ENCODE measurements at places on chromosomes 13 and 19.

DNA sequence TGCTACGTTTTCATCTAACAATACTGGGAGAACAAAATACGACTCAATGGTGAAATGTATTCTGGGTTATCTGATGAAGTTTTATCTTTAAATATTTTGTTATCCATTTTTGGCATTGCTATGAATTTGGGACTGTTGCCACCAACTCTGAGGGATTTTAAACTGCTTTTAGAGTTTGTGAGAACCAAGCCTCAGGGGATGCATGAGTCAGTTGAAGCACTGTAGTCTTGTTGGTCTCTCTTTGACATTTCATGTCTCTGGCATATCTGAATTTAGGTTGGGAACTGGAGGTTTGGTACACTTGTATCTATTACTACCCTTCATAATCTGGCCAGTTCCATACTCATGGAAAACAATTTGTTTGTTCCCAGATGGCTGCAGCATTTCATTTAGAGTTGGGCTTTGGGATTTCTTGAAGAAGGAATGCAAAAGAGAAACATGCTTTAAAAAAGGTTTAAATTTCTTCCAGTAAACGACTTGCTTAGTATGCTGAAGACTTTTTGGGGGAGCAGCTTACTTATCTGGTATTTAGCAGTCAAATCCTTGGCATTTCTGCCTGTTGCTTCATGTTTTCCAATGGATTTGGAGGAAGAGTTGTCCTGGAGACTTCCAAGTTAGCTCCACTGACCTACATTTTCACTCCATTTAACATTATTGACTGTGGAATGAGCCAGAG lies 28.9 kb downstream of the ARHGEF7 start:
- no peak for DNase-seq

DNA sequence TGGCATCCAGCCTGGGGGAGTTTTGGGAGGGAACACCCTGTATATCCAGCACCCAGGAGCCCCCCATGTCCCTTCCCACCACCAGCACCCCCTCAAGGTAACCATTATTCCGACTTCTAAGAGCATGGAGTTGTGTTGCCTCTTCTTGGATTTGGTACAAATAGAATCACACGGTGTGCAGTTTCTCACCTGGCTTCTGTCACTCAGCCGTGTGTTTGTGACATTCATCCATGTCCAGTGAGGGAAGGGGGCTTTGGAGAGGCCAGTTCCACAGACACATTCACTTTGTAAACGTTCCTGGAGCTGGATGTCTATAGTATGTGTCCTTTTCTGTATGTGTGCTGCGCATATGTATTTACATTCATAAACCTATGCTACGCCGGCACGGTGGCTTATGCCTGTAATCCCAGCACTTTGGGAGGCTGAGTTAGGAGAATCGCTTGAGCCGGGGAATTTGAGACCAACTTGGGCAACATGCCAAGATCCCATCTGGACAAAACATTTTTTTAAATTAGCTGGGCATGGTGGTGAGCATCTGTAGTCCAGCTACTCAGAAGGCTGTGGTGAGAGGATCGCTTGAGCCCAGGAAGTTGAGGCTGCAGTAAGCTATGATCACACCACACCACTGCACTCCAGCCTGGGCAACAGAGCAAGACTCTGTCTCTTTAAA lies 36.6 kb downstream of the MYH14 start:
- DNase-seq: no peak

- DNase-seq: no peak
Observed at GRCh38 chr13:104837756-104838155, 1697.7 kb downstream of the EFNB2 start.

- peak; percentile 30 for DNase-seq
Observed at GRCh38 chr13:24995225-24995804, 100.6 kb upstream of the PABPC3 start.

- no peak for DNase-seq
Observed at GRCh38 chr13:40640845-40641458, 25.5 kb downstream of the FOXO1 start.

DNA sequence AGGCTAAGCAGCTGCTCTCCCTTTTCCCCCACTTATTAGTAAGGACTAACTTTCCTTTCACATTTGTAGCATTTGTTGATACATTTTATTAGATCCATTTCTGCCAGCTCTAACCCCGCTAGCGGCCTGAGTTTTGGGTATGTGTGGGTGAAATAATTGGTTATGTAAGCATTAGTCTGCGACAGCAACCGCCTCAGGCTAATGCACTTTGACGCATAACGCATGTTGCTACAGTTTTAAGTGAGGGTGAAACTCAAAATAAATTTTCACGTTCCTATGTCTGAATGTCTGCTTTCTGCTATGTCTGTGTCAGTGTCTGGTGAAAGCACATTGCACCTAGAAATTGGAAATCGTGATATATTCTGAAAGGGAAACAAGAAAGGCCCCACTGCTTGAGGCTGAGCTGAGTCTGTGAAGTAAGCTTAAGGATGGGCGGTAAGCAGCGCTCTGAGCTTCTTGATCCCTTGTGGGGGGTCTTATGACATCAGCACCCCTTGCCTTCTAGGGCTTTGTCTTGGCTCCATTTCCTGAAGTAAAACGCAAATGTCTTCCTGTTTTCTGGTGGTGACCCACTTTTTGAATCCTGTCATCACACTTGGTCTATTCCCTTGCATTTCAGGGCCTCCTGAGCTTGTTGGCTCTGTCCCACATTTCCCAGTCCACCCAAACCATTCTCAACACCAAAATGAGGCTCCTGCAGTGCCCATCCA lies 648.3 kb upstream of the ARGLU1 start:
- no peak for DNase-seq

DNA sequence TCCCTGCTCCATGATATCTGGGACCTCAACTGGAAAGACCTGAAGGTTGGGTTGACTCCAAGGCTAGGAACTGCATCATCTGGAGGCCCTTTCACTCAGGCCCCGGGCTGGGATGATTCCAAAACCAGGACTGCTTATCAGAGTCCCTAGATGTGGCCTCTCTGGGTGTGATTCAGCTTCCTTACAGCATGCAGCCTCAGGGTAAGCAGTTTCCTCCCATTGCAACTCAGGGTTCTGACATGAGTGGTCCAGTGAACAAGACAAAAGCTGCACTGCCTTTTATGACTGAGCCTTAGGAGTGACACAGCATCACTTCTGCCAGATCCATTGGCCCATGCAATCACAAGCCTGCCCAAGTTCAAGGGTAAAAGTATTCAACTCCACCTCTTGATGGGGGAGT lies 502.8 kb downstream of the COG6 start:
- no peak for DNase-seq

DNA sequence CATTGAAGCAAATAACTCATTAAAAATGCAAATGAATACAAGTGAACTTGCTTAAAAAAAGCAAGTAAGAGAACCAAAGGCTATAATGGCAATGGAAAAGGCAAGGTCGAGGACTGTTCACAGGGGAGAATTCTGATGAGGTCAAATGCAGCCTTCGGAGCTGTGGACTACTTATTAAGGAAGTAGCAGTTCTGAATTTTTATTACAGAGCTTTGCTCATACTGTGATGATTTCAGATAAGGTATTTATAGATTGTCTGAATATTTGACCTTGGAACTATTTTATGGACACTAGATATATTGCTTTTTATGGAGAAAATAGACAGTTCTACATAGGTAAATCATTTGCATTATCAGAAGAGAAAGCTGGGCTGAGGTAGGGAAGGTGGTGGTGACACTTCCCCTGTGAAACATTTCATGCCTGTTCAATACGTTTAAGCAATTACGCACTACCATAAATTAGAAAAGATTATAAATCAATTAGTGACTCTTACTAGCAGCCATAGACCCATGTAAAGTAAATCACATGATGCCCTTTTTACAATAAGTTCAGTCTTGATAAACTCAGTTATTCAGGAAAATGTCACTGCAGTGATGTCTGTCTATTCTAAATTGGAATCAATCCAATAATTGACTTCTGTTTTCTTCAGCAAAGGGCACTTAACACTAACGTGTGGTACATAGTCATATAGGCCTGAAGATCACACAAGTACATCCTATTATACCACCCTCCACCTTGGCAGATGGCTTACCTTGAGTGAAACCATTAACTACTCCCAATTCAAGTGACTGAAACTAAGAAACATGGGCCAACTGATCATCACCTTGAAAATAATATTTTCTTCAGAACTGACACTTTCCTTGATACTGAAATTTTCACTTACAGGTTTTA lies 260.0 kb downstream of the KLF12 start:
- DNase-seq: no peak

- DNase-seq: no peak
Observed at GRCh38 chr13:50629497-50629896, 214.0 kb downstream of the DLEU7 start.

DNA sequence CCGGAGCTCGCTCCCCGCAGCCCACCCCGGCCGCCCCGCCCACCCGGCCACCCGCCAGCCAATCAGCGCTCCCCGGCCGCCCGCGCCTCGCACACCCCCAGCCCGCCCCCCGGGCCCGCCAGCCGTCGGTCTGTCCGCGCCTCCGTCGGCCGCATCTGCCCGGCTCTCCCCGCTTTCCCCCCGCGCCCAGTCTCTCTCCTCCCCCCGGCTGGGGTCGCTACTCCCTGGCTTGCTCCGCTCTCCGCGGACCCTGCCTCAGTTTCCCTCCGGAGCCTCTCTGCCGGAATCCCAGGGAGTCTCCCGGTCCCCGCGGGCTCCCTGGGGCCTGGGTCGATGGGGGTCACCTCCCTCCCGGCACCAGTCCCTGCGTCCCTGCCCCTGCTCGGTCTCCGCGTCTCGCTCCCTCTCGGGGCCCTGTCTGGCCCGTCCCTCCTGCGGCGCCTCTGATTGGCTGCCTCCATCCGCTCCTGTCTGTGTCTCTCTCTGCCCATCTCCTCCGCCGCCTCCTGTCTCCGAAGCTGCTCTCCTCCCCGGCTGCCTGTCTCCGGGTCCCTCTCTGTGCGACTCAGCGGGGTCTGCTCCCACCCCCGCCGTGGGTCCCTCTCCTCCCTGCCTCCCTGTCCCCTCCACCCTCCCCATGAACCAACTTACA lies 484 bp downstream of the IL11 start:
- no peak for DNase-seq

Data from stimulated activated CD8-positive, alpha-beta memory T cell treated with anti-CD3 and anti-CD28 coated beads, Interleukin-2, amount 100 ng/mL, for 1 hour (primary cell).